ENCODE measurements at places on chromosomes 13 and 19.
A peak's percentile ranks its signal among the peaks of the same experiment; 100 is the strongest.

DNA sequence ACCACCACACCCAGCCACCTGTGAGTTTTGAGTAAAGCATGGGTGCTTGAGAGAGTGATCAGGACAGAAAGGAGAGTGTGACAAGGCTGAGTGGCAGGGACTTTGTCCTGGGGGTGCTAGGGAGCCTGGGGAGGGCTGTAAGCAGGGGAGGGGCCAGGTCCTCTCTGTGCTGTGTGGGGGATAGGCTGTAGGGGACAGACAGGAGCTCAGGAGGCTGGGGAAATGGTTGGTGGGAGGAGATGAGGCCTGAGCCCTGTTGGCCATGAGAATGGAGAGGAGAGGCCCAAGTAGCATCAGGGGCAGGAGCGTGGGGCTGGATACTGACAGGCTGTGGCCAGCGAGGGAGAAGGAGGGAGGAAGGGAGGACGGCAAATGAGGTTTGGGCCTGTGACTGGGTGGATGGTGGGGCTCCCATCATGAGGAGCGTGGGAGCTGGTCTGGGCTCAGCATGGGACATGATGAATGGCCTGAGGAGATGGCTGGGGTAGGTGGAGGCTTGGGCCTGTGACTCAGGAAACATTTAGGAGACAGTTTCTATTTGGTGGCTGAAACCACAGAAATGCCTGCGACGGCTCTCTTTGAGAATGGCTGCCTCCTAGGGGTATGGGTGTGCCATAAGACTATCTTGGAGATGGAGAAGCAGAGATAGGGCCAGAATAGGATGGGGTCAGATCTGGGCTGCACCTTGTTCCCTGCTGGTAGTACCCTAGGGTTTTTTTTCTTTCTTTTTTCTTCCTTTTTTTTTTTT lies 25.0 kb downstream of the GRIN2D start:
- no peak for DNase-seq

- no peak for DNase-seq
These were observed 5.1 kb upstream of the MKNK2 start for GRCh38 chr19:2055931-2056836.

DNA sequence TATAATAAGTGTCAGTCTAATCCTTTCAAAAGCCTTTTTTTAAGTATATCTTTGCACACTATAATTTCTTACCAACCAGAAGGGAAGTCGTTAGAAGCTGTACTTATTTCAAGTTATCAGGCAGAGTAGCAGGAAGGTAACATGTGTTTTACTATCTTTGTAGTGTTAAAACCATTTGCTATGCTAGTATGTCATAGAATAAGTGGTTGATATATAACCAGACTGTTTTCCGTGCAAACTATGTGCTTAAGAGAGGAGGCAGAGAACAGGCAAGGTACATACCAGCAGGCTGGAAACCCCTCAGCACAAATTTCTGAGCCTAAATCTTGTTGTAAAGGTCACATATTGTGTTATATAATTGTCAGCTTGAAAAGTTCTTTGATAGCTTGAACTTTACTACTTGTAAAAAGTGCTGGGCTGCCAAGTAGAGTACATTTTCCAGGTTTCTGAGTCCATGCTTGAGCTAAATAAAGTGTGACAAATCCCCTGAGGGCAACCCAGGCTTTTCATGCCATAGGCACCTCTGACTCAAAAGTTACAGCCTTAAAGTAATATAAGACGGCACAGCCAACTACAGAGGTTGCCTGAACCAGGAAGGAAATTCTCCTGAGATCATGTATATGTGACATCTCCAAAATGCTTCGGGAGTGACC lies 1297.4 kb downstream of the PCDH9 start:
- no peak for DNase-seq

DNA sequence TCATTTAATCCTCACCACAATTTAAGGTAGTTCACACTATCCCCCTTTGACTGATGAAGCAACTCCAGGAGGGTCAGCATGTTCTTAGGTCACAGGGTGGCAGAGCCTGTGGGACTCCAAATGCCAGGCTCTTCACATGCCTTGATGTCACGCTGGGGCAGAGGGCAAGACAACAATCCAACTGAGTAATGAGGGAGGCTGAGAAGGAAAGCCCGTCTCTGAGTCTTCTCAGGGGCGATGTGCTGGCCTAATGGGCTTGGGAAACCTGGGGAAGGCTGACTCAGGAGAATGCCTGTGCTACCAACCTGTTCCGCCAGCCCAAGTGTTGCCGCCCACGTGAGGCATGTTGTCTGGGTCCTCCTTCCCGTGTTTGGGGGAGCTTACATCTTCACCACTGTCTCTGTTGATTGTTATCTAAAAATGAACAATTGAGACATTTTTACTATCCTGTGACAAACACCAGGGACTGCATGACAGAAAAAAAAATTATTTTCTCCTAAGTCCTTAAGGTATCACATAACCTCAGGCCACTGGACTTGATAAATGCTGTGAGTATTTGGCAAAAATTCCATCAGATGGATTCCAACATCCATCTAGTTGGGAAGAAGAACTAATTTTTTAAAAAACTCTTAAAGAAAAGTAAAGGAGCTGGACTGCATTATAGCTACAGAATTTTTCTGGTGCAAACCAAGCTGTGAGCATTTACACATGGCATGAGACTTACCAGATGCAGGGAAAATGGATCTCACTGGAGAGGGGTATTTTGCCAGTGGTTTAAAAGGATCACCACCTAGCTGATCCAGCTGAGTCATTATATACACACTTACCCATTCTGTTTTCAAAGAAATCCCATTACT lies 157.5 kb downstream of the RGCC start:
- no peak for DNase-seq

DNA sequence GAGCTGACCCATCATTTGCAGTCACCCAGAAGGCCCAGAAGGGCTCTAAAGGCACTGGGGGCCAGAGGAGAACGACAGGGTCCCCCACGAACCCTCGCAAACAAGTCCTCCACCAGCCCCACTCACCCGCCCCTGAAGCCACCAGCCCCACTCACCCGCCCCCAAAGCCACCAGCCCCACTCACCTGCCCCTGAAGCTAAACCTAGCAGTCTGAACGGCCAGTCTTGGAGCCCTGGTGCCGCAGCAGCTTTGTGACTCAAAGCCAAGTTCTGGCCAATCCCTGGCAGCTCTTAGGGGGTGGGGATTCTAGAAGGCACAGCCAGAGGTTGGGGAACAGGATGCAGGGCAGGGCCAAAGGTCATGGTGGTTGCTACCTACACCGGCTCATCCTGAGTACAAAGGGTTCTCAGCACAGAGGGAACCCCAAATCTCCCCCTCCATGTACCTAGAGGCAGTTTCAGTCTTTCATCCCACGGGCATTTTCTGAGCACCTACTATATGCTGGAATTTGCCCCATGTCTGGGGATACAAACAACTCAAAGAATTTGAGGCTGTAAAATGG lies at the start of gene IQCN:
Gene IQCN, minus strand, starts transcription at position 234 of the 562 bp plus-strand sequence. CDS start 4,974 bp downstream, outside the sequence.
- DNase-seq = peak; percentile 43

DNA sequence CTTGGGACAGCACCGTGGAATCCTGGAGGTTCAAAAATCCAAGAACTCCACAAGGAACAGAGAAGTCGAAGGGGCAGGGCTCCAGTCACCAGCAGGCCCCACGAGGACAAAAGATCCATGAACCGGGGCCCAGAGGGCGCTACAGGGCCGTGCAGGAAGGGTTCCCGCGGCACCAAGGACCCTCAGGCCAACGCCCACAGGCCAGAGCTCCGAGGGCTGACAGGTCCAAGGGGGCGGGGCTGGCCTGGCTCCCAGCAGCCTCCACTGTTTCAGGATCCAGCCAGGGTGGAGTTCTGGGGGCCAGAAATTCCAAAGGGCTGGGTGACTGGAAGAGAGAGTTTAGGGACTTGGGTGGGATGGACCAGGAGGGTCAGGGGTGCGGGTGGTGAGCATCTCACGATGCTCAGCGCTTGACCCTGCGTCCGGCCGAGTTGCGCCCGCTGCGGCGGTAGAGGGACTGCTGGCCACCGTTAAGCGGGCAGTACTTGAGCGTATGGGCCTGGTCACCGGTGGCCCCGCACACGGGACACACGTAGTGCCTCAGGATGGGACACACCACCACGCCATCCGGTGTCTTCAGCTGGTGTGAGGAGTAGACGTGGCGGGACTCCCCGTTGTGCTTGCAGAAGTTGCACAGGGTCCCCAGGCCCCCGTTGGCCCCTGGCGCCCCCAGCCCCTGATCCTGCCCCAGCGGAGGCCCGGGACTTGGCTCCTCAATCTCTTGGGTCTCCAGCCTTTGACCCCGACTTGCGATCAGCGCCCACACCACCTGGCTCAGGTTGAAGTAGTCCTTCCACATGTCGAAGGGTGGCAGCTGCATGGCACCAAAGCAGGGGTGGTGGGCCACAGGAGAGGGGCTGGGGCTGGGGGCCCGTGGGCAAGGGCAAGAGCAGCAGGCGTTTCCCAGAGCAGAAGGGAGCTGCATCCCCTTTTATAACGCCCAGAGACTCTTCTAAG lies at the start of gene NANOS2:
Gene NANOS2, minus strand, starts transcription at position 905 of the 957 bp plus-strand sequence. Its CDS starts 85 bp downstream, at position 820.
- DNase-seq = no peak

GRCh38 chr13:19720039-19720438 lies 62.7 kb downstream of the PSPC1 start:
- DNase-seq = no peak

DNA sequence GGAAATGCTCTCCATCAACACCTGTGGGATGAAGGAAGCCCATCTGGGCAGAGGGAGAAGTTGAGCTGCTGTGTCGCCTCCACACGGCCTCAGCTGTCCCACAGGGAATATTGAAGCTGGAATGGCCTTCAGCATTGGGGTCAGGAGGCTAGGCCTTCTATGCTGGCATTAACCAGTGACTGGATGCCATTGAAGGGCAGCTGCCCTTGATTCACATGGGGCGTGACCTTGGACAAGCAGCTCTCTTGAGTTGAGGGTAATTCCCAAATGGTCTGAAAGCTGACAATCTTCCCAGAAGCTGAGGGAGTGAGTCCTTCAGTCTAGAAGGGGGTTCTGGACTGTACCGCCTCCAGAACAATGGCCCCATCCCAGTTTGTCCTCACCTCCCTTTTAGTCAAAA lies 6.7 kb downstream of the BCL3 start:
- DNase-seq = no peak

- no peak for DNase-seq
These were observed 1.7 kb upstream of the PRAM1 start for GRCh38 chr19:8504171-8504570.

GRCh38 chr19:10191347-10191746 lies 3.4 kb downstream of the DNMT1 start:
- no peak for DNase-seq

DNA sequence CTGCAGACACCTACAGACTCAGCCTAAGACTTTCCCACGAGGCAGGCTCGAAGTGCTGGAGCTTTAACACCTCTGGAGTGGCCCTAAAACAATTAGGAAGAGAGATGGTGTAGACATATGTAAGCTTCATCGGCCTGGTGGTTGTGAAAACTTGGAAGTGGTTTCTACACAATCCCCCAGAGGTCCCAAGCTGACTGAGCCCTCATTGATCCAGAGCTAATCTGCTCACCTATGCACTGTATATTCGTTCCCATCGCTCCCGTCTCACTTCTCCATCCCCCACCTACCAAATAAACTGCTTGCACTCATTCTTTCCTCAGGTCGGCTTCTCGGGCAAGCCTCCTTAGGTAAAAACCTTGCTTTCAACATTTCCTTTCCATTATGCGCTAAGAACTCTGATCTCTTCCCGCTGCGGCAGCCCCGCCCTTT lies 767 bp upstream of the ZNF793 start:
- DNase-seq = no peak

GRCh38 chr19:6150289-6150688 lies 14.8 kb downstream of the ACSBG2 start:
- no peak for DNase-seq

GRCh38 chr13:52399708-52400107 lies 6.3 kb downstream of the THSD1 start:
- no peak for DNase-seq

GRCh38 chr13:72585254-72585653 lies 142.2 kb downstream of the MZT1 start:
- DNase-seq = no peak

GRCh38 chr19:15378534-15379082 lies 979 bp downstream of the AKAP8 start:
- DNase-seq = peak; percentile 27

DNA sequence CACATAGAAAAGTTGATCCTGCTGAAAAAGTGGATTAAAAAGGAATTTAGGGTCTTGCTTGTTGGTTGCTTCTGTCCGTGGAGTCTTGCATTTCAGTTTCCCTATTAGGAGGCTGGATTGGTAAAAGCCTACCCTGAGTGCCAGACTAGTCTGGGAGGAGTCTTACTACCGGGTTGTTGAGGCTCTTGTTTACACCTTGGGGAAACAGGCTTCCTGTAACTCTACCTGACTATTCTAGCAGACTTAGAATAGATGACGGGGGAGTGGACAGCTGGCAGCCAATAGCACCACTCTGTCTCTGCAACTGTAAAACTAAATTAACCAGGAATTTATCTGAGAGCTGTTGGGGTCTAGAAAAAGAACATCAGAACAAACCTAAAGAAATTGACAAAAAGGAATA lies 11.3 kb upstream of the MPHOSPH8 start:
- no peak for DNase-seq

DNA sequence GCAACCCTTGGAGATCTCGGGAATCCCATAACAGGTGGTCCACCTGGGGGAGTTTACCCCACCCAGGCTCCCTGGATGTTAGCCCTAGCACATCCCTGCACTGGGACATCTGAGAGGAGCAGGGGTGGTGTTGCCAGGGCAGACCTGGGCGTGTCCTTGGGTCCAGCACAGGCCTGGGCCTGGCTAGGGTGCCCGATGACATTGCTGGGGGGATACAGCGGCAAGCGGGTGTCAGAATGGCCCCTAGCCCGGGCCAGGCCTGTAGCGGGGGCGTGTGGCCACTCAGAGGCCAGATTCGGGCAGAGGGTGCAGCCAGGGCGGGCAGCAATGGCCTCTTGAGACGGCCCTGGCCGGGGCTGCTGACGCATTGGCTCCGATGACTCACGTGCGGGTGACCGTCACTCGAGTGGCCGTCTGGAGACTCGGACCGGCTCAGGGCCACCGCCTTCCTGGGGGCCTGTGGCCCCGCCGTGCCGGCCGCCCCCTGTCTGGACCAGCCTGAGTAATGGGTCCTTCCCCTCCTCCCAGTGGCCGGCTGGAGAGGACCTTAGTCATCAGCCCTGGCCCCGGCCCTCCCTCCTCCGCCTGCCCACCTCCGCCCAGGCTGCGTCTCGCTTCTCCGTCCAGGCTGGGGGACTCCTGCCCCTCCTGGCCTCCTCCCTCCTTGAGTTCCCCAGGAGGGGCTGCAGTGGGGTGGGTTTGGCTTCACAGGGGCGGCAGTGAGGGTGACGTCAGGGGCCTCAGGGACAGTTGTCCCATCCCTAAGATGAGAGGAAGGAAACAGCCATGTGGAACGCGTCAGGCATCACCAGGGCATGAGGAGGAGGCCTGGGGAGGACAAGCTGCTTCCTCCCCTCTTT lies 23.2 kb upstream of the CRTC1 start:
- no peak for DNase-seq

All from T-helper 2 cell (primary cell).